ENCODE measurements at places on chromosomes 11 and 22. TPM values are rescaled to one million over a fixed set of nuclear protein-coding genes. Genes with fewer than 3 reads are reported as not detected.

GRCh38 chr22:21052715-21053459, 7.1 kb downstream of the LRRC74B start:
- H3K36me3 ChIP-seq, result no peaks in the 10 kb centered on the region
- no peak overlapping the region for H3K4me3 ChIP-seq
- H3K27me3 ChIP-seq, result no peaks in the 10 kb centered on the region

The RAG2 gene
- total RNA-seq, result 0.10 TPM

The SHISAL1 gene
- not detected for total RNA-seq

The MYOD1 gene
- total RNA-seq, result 679 TPM

The KRTAP5-1 gene
- not detected for total RNA-seq

The OR51F2 gene
- total RNA-seq, result not detected

The BARX2 gene
- 0.18 TPM for total RNA-seq

The MAJIN gene
- total RNA-seq, result not detected

- DNase-seq, result no peak
- H3K27ac ChIP-seq, result no peak overlapping the region
- no peaks in the 10 kb centered on the region for H3K36me3 ChIP-seq
- no peaks in the 10 kb centered on the region for H3K27me3 ChIP-seq
These were observed 216.4 kb upstream of the PDGFD start for GRCh38 chr11:104380358-104380757.

The ADAMTS15 gene
- total RNA-seq, result 7.9 TPM

GRCh38 chr22:33717694-33718396, 202.4 kb downstream of the LARGE1 start:
- DNase-seq, result no peak
- H3K27me3 ChIP-seq, result no peaks in the 10 kb centered on the region
- no peaks in the 10 kb centered on the region for H3K36me3 ChIP-seq
- H3K27ac ChIP-seq, result no peak overlapping the region

DNA sequence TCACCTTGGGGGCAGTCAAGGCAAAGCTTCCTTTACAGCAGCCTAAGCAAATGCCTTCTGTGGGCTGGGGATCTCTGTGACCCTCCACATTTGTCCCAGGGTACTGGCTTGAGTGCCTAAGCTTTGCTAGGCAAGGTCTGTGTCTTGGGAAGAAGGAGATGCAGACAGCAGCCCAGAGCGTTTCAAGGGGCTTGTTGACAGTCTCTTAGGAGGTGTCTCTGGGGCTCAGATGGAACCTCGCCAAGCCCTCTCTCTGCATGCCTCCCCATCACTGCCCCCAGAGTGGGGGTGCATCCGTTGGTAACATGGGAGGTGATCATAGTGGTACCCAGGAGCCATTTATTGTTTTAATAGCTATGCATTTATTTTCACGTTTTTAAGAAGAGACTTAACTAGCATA, 29.1 kb upstream of the TMPRSS4 start:
- no peaks in the 10 kb centered on the region for H3K36me3 ChIP-seq
- no peaks in the 10 kb centered on the region for H3K27me3 ChIP-seq
- H3K4me1 ChIP-seq, result no peaks in the 10 kb centered on the region
- no peak for DNase-seq

The YDJC gene
- total RNA-seq, result 8.9 TPM

- no peak overlapping the region for H3K27ac ChIP-seq
- no peaks in the 10 kb centered on the region for H3K27me3 ChIP-seq
- no peaks in the 10 kb centered on the region for H3K4me1 ChIP-seq
- no peak for DNase-seq
- no peaks in the 10 kb centered on the region for H3K36me3 ChIP-seq
These were observed 67.6 kb upstream of the NTM start for GRCh38 chr11:131302836-131303235.

GRCh38 chr22:16838073-16838472, 12.9 kb upstream of the XKR3 start:
- no peak for DNase-seq
- 0 out of 2 replicates have a peak, but pooled peaks cover 6% of the 10 kb centered on the region for H3K27me3 ChIP-seq
- no peak overlapping the region for H3K27ac ChIP-seq
- no peak overlapping the region for H3K4me3 ChIP-seq

The UPK3A gene
- total RNA-seq, result not detected

Data from SJCRH30 (cell line).